ENCODE measurements at places on chromosomes 2 and 18. TPM values are rescaled to one million over a fixed set of nuclear protein-coding genes. Genes with fewer than 3 reads are reported as not detected.

AUP1 gene
- polyA plus RNA-seq: 100.0 TPM

ALKAL2 gene
- polyA plus RNA-seq: not detected

LYPD1 gene
- polyA plus RNA-seq: 66.2 TPM

TMEM247 gene
- polyA plus RNA-seq: not detected

SERPINB4 gene
- polyA plus RNA-seq: not detected

FKBP1B gene
- polyA plus RNA-seq: 15.1 TPM

RAPGEF4 gene
- 1.7 TPM for polyA plus RNA-seq
